PC-9 (cell line): ENCODE measurements at places on chromosomes 1 and 21. TPM values are rescaled to one million over a fixed set of nuclear protein-coding genes. Genes with fewer than 3 reads are reported as not detected.

Gene TRIM67
- not detected in 2 replicates for total RNA-seq

Gene CFHR5
- total RNA-seq, result not detected in 2 replicates

Gene TP73
- 6.2 and 6.9 TPM in 2 replicates for total RNA-seq

Gene ARHGEF16
- total RNA-seq, result 25.1 and 29.1 TPM in 2 replicates

Gene KCNH1
- not detected in 2 replicates for total RNA-seq

Gene TACSTD2
- total RNA-seq, result 489 and 702 TPM in 2 replicates

Gene DMRTA2
- not detected in 2 replicates for total RNA-seq

Gene ADORA3
- not detected in 2 replicates for total RNA-seq

Gene KCNE1
- total RNA-seq, result 0.31 and 0.45 TPM in 2 replicates

DNA sequence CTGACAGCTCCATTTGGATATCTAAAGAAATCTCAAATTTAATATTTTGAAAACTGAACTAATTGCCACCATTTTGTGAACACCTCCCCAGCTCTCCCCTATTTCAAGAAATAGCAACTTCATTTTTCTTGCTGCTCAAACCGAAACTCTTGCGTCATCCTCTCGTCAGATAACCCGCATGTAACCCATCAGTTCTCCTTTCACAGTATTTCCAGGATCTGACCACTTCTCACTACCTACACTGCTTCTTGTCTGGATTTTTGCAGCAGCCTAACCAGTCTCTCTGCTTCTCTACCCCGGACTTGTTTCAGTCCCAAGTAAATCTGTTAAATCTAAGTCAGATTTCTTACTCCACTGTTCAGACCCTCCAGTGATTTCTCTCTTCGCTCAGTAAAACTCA is 75.6 kb downstream of the MTR start:
- no peak for DNase-seq

DNA sequence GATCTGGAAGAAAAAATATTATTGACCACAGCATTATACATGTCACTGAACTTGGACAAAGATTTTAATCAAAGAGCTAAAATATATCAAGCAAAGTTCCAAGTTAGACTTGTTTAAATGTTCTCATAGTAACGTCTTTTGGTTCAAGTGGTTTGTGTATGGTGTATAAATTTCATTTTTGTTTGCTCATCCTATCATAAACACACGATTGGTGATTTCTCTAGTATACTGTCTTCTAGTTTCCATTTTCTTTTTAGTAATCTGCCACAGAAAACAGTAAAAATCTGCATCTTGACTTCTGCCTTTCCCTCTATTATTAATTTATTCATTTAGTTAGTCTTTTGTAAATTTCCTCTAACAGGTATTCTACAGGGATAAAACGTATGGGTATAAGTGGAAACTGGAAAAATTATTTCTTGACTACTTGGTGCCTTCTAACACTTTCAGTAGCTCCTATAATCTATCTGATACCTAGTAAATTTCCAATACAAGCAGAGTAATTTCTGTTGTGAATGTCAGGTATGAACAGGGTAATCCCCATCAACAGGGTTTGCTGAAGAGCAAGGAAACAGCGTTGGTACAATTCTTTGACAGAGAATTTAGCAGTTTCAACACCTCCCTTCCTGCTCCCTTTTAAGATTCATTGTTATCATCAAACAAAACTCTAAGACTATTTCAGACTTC is 268.0 kb downstream of the PTPRC start:
- no peak for DNase-seq

- DNase-seq, result peak; percentile 61
Observed at GRCh38 chr1:58515794-58516401, 30.6 kb downstream of the OMA1 start.

- DNase-seq, result no peak
Observed at GRCh38 chr1:101247404-101248287, 10.8 kb downstream of the S1PR1 start.

DNA sequence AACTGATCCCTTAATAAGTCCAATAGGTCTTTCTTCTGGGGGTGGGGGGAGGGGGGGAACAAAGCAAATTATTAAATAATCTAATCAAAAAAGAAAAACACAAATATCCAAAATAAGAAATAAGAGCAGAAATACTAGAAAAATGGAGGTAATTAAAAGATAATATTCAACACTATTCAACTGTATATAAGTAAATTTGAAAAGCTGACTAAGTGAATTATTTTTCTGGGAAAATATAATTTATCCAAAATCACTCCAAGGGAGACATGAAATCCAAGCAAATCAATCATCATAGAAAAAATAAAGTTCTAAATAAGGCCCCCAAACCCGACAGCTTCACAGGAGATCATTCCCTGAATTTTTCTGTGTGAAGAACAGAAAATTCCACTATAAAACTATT is 18.8 kb downstream of the VPS26C start:
- DNase-seq, result no peak

DNA sequence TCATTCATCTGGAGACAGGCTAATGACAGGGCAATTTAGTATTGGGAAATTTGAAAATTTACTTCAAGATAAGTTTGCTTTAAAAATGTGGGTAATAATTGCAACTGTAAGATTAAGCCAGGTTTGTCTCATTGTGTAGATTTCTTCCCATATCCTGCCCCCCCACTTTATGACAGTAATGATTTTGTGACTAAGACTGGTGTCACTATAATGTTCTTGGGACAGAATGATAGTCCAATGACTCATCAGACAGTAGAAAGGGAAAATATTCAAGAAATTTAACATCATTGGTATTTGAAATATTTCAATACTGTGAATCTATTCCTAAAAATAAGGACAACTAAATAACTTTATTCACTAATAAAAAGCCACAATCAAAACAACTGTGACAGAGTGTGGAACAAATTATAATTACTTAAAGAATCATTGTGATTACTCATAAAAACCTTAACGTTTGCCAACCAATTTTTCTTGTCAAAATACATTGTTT is 36.7 kb downstream of the FH start:
- DNase-seq, result no peak

DNA sequence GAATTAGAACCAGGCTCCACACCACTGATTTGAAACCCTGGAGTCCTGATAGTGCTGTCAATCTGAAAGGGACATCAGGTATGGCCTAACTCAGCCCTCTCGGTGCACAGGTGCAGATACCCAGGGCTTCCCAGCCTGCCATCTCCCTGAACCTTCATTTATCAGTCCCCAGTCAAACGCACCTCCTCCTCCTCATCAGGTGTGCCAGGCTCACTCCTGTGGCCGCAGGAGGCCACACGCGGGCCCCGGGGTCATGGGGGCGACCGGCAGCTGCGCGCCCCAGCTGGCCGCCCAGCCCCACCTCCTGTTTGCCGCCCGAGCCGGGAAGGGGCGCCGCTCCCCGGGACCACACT is 572 bp downstream of the FUCA1 start:
- no peak for DNase-seq

DNA sequence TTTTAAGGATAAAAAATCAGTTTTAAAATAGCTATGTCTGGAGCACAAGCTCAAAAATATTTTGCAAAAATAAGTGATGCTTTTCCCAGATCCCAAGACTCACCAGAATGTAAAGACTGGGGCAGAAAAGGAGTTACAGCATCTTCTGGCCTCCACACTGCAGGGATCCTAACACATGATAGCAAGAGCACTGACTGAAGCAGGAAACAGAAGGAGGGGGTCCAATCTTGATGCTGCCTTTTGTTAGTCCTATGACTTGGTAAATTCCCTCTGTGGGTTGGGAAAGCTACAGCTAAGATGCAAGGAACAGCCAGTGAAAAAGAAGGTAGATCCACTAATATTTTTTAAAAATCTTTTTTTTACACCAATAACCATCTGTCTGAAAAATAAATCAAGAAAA is 54.2 kb upstream of the TNR start:
- DNase-seq, result no peak

- DNase-seq, result no peak
Observed at GRCh38 chr1:153072806-153073726, 1.7 kb upstream of the SPRR2B start.

DNA sequence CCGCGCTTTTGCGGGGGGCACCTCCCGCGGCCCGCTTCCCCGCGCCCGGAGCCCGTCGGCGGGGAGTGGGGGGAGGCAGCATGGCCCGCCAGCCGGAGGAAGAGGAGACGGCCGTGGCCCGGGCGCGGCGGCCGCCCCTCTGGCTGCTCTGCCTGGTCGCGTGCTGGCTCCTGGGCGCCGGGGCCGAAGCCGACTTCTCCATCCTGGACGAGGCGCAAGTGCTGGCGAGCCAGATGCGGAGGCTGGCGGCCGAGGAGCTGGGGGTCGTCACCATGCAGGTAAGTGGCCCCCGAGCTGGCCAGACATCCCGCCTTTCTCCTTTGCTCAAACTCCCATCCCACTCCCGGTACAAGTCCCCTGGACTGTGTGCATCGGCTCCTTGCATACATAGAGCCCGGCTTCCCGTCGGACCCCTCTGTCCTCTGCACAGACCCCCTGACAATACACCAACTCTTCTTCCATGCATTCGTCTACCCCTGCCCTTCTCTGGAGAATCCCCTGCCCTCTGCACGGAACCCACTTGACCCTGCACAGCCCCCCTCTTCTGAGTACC is 812 bp downstream of the CACHD1 start:
- DNase-seq, result peak; percentile 35

GRCh38 chr1:96482616-96483015 is 239.0 kb upstream of the PTBP2 start:
- no peak for DNase-seq

DNA sequence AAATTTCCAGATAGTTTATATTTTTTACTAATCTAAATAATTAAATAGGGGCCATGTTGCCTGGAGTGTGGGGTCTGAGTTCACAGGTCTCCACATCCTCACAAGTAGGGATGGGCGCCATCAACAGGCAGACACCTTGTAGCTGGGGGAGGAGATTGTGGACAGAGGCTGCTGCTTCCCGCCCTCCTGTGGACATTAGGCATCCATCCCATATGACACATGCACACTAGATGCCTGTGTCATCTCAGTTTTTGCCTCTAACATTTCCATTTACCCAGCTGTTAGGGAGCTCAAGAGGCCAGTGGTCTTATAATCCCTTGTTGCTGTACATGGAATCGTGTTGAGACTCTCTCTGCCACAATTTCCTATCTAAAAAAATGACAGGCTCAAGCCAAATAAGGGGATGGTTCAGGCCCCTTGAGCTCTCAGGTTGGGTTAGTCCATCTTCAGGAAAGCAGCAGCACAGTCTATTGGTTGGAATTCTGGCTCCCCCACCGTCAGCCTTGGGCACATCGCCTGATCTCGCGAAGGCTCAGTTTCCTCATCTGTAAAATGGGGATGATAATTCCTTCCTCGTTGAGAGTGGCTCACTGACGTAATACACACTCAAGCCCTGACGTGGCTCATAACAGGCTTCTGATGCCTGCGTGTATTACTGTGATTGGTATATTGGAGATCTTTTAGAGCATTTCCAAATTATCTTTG is 13.6 kb downstream of the LHX4 start:
- DNase-seq, result no peak

DNA sequence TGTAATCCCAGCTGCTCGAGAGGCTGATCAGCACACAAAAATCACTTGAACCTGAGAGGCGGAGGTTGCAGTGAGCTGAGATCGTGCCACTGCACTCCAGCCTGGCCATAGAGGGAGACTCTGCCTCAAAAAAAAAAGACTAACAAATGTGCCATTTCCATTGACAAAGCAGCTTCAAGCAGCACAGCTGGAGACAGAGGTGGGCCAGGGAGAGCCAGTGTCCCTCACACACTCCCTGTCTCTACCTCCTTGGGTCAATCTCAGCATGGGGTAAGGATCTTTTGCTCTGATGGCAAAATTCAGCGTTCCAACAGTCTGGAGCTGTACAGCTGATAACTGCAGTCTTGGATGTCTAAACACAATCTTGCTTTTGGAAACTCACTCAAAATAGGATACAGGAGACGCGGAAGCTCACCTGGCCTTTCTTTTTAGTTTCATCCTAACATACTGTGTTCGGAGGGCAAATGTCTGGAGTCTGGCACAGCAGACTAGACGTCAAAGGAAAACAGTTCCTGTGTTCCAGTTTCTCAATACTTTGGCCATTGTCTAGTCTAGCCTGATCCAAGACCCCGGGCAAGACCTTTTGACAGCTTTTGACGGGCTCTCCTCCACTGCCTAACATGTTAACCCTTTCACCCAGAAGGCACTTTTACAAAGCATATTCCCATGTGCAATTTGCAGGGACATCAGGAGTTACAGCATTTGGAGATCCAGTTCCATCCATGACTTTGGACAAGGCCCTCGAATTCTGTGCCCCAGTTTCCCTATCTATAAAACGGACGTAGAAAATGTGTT is 2.9 kb downstream of the RCC2 start:
- no peak for DNase-seq

- no peak for DNase-seq
Observed at GRCh38 chr1:167104256-167104633, 10.4 kb downstream of the STYXL2 start.

GRCh38 chr1:101992821-101993575 is 3.7 kb downstream of the OLFM3 start:
- DNase-seq, result no peak

DNA sequence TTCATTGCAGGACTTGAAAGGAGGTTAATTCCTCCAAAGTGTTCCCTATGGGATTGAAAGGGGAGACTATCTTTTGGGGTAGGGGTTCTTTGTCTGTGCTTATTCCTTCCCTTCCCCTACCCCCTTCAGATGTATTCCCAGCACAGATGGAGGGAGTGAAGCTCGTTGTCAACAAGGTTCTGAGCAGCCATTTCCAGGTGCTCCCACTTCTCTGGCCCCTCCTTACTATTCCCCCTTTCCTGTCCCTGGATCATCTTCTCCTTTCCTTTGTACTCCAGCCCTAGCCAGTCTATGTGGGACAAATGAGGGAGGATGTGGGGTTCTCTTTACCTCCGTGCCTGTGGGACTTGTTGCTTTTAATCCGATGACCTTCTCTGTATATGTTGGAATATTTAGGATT is 899 bp downstream of the TOMM40L start:
- DNase-seq, result no peak

GRCh38 chr1:54854381-54855020 is 32.5 kb downstream of the DHCR24 start:
- DNase-seq, result no peak
